CD4-positive, alpha-beta T cell treated with Interleukin-15 for 4 hours (primary cell): ENCODE measurements at places on chromosomes 1 and 21.

- no peak for DNase-seq
Measured at GRCh38 chr1:94875794-94876193, 51.1 kb downstream of the CNN3 start.

GRCh38 chr1:24771574-24771973 lies 26.3 kb downstream of the CLIC4 start:
- DNase-seq = no peak

- DNase-seq = no peak
Measured at GRCh38 chr1:201049248-201049831, 25.8 kb upstream of the KIF21B start.

DNA sequence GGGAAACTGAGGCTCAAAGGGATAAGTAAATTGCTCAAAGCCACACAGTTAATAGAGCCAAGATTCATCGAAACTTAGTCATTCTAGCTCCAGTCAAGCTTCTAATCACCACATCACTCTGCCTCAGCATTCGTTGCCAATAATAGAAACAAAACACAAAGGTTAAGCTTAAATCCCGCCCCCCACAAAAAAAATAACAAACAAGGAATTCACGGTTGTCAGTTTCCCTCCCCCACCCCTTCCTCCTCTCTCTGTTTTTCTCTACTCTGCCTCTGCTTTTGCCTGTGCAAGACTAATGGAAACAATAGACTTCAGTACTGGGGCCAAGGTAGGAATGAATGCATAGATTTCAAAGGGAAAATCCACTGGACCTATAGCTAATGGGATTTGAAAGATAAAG lies 70.7 kb upstream of the ZNF644 start:
- DNase-seq = no peak

DNA sequence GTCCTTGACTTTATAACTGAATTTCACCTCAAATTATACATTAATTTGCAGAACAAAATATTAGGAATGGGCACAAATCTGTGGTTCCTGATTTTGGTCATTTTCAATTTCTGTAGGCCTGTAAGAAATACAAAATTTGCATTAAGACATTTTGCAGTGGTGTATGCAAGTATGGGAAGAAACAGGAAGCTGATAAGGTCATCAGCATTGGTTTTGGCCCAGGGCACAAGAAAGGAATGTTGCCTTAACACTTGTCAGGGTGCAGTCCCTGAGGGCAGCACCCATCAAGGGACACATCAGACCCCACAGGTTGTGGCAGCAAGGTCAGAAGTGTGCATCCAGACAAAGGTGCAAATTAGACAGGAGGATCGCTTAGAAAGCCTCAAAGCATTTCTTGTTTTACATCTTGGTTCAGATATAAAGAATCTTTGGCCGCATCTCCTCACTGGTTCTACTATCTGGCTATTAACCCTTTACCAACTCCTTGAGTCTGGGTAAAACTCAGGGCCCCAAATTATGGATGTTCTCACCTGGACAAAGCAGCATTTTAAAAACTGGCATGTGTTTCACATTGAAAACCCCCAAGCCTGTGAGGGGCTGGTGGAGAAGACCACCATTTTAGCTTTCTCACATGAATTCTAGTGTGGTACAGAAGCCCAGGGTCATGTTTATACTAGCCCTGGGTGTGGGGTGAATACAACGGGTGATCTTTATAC lies 182.4 kb downstream of the CDC7 start:
- no peak for DNase-seq
